ENCODE measurements at places on chromosomes 2 and 18.

- no peak for DNase-seq
These were observed 151.2 kb downstream of the NDUFA10 start for GRCh38 chr2:239873656-239874635.

DNA sequence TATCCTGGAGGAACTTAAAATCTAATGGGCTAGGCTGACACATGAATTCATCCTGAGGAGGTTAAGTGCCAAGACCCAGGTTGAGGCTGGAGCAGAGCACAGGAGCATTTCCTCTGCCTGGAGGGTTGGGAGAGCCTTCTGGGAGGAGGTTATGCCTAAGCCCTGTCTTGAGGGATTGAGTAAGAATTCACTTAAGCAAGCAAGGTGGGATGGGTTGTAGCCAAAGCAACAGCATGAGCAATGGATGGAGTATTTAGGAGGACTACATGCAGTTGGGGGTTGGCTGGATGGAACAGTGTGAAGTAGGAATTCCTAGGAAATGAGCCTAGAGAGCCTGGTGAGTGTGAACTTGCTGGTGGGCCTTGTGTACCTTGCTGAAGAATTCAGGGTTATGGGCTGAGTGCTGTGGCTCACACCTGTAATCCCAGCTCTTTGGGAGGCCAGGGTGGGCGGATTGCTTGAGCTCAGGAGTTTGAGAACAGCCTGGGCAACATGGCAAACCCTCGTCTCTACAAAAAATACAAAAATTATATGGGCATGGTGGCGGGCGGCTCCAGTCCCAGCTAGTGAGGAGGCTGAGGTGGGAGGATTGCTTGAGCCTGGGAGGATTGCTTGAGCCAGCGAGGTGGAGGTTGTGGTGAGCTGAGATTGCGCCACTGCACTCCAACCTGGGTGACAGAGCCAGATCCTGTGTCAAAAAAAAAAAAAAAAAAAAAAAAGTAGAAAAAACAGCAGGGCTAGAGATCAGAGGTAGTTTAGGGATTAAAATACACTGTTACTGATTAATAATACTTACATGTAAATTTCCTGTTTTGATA is 22.2 kb downstream of the TANC1 start:
- DNase-seq = no peak

DNA sequence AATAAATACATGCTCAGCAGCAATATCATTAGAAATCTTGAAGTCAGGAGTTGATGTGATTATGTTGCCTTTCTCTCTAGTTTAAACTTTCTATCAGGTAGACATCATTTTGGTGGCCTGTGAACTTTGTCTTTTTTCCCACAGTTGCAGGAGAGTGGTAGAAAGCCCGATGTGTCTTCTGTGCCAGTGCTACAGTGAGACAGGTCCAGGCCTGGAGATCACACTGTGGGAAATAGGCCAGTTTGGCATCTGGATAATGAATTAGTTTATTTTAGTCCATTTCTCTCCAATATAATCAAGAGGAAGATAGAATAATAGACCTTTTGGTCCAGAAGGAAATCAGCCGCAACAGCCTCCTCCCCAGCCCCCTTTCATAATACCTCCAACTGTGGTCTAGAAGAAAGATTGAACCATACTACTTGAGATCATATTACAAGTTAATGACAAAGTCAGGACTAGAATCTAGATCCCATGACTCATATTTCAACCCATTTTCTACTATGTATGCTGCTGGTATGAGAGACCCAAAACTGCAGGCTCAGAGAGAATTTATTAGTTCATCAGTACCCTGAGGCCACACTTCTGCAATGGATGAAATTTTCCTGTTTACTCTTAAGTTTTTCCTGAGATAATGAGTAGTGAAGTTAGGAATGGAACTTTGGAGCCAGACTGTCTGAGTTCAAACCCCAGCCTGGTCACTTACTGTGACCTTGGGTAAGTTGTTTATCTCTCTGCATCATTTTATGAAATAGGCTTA is 20.6 kb downstream of the KCMF1 start:
- DNase-seq = no peak

DNA sequence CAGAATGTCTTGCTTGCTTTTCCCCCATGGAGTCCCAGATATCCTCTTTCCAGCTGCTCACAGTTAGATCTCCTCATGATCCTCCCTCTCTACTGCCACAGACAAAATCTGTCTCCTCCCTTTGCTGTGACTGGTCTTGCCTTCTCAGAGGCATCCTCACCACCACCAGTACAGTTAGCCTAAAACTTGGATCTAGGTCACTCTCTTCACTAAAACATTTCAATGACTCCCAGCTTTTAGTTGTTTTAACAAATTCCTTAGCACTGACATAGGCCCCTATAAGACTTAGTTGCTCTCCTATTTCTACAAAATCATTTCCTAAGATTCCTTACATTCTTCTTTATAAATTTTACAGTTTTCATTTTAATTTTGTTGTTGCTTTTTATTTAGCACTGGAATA is 734.2 kb upstream of the CHAC2 start:
- no peak for DNase-seq

- no peak for DNase-seq
These were observed 45.0 kb upstream of the ASXL3 start for GRCh38 chr18:33532978-33533377.

GRCh38 chr18:79616651-79617510 is 62.7 kb upstream of the CTDP1 start:
- no peak for DNase-seq

GRCh38 chr2:109129356-109129920 is 433 bp downstream of the SH3RF3 start:
- peak; percentile 44 for DNase-seq

GRCh38 chr2:241855888-241856422 is 2.7 kb downstream of the PDCD1 start:
- DNase-seq = no peak

DNA sequence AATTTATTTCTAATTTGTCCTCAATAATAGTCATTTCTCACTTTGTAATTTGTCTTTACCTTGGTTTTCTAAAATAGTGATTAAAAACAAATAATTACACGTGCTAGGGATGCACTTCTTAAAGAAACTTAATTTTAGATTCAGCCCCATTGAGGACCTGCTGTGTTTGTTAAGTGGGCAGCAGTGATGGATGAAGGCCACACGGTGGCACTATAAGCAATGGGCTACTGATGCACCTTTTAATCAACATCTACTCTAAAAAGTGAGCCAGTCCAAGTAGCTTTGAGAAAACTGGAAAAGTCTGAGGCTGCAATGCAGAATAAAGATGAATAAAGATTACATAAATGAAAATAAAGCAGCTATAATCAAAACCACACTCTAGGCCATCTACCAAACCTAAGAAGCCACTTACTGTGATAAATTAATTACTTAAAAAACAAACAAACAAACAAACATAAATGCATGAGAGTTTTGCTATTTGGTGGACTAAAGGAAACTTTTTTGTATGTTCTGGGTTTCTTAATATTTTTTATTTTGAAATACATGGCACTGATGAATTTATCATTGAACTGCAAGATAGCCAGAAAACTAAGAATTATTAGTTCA is 89.3 kb downstream of the PDE11A start:
- no peak for DNase-seq

- DNase-seq = no peak
These were observed 50.7 kb downstream of the SFXN5 start for GRCh38 chr2:73020657-73021370.

GRCh38 chr18:41038071-41038470 is 917.0 kb upstream of the PIK3C3 start:
- no peak for DNase-seq

GRCh38 chr2:173254659-173255058 is 100.0 kb upstream of the CDCA7 start:
- DNase-seq = no peak

DNA sequence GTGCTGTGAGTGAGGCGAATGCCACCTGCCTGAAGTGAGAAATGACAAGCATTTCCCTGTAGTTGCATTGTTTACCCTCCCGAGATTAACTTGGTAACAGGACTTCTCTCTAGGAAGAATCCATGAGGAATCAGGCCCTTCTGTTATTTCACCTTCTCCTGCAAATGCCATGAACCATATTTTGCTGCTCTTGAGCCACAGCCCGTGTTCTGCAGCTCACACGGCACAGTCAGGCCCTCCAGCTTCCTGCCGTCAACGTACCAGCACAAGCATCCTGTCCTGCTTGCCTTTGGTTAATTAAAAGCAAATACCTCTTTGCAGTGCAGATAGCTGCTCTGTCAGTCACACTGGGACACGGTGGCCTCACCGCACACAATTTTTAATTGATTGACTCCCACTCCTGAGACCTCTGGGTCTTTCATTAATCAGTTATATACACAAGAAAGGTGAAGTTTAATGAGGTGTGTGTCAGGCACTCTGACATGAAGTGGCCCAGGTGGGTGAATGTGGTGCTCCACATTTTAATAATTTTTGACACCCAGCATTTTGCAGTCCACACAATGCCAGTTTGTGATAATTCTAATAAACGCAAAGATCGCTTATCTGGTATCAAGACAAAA is 95.3 kb upstream of the ASB18 start:
- no peak for DNase-seq

GRCh38 chr2:68850524-68850923 is 20.7 kb downstream of the BMP10 start:
- DNase-seq = no peak

GRCh38 chr2:79831961-79832360 is 319.1 kb downstream of the CTNNA2 start:
- no peak for DNase-seq

GRCh38 chr2:150178591-150178990 is 308.9 kb downstream of the RND3 start:
- DNase-seq = no peak

- DNase-seq = no peak
These were observed 157.9 kb downstream of the PXDN start for GRCh38 chr2:1586251-1586922.

GRCh38 chr2:132581991-132582738 is 87.8 kb downstream of the LYPD1 start:
- no peak for DNase-seq

DNA sequence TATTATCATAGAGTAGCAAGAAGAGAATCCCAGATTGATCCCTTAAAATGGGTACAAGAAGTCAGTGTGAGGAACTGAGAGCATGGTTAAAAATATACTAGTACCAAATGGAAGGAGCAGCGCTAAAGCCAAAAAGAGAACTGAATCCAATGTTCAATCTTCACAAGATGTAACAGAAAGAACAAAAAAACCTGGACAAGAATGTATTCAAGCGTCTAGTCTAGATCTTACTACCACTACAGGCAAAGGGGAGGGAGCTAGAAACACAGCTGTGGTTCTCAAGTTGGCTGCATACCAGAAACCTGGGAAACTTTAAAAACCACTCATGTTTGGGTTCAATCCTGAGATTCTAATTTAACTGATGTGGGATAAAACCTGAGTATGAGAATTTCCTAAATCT is 57.5 kb downstream of the PIAS2 start:
- DNase-seq = no peak

- DNase-seq = peak; percentile 32
These were observed 332.1 kb downstream of the AGPS start for GRCh38 chr2:177724398-177725287.

GRCh38 chr18:63182861-63183260 is 136.7 kb downstream of the BCL2 start:
- no peak for DNase-seq

GRCh38 chr18:3649135-3649632 is 199.2 kb downstream of the TGIF1 start:
- DNase-seq = no peak

DNA sequence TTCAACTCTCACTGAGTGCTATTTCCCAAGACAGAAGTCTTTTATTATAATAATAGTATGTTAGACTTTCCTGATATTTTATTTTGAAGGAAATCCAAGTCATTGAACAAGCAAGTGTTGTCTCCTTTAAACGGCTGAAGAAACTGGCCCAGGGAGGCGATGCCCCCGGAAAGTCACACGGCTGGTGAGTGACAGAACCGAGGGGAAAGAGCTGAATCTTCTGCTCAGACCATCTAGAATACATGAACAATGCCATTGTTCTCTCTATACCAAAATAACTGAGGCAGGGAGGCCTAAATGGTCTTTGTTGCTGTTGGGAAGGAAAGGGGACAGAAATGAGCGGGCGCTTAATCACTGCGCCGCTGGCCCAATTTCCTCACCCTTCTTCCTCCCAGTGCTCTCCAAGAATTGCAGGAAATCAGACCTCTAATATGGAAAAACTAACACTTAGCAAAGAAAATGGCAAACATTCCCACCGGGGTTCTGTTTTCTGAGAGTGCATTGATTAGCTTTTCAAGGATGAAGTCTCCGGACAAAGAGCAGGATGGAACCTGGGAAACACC is 101.5 kb downstream of the KLF7 start:
- DNase-seq = no peak

DNA sequence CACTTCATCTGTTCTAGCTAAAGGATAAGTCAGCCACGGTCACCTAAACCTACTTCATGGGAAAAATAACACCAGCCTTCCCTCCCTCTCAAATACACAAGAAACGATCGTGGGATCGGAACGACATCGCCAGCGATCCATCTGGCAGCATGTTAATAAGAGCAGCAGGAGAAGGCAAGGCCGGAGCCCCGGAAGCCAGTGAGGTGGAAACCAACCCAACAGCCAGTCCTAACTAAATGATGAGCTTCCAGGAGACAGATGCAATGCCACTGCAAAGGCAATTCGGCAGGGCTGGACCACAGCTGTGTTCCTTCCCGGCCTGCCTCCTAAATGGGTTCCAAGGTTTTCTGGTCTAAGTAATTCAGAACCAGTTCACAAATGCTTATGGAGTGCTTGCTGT is 117.5 kb downstream of the TMEM163 start:
- no peak for DNase-seq

DNA sequence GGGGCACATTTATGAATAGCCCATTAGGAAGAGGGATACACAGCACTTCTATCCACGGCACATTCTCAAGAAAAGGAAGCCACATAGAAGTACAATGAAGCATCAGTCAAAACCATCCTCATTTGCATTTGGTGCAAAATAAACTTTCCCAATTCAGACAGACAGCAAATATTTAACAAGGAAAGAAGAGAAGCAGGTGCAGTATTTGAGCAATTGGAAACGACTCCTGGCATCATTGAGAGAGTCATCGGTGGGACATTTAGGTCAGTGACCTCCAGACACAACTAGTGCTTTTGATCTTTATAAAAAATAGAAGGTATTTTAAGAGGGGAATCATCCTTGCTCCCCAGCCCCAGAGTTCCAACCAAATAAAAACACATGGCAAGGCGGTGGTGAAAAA is 118.0 kb downstream of the MREG start:
- DNase-seq = no peak

GRCh38 chr2:214569419-214570035 is 158.7 kb downstream of the VWC2L start:
- DNase-seq = no peak

Data from activated CD8-positive, alpha-beta memory T cell treated with anti-CD3 and anti-CD28 coated beads, Interleukin-2, amount 50 U/mL, for 4 hours (primary cell).